ENCODE measurements at places on chromosomes 6 and 20.

DNA sequence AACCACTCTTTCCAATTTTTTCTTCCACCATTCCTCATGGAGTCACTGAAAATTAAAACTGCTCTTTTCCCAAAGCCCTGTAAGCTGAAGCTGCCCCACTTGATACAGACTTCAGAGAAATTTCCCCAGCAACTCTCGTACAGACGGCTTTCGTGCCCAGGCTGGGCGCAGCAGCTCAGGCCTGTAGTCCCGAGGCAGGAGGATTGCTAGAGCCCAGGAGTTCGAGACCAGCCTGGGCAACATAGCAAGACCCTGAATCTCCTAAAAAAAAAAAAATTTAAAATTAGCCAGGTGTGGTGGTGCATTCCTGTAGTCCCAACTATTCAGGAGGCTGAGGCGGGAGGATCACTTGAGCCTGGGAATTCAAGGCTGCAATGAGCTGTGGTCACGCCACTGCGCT, 6.6 kb downstream of the PPDPF start:
- DNase-seq, result no peak

- no peak for DNase-seq
These were observed 78.3 kb downstream of the TRAM2 start for GRCh38 chr6:52498538-52499017.

DNA sequence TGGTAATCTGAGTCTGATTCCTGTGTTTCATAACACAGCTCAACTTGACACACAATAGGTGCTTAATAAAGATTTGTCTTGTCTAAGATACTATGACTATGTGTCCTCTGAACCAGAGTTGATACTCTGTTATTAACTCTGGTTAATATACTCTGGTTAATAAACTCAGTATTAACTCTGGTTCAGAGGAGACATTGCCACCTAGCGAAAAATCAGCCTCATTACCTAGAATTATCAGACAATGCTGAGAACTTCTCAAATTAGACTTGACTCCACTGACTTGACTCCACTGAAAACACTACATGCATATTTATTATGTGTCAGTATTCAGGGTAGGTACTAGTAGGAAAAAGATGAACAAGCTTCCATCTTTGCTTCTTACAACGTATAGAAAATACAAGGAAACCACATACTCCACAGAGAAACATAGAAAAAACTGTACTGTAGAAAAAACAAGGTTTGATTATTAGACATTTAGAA, 73.9 kb downstream of the AHI1 start:
- no peak for DNase-seq

GRCh38 chr6:91708534-91708933, 1121.7 kb upstream of the MAP3K7 start:
- no peak for DNase-seq

DNA sequence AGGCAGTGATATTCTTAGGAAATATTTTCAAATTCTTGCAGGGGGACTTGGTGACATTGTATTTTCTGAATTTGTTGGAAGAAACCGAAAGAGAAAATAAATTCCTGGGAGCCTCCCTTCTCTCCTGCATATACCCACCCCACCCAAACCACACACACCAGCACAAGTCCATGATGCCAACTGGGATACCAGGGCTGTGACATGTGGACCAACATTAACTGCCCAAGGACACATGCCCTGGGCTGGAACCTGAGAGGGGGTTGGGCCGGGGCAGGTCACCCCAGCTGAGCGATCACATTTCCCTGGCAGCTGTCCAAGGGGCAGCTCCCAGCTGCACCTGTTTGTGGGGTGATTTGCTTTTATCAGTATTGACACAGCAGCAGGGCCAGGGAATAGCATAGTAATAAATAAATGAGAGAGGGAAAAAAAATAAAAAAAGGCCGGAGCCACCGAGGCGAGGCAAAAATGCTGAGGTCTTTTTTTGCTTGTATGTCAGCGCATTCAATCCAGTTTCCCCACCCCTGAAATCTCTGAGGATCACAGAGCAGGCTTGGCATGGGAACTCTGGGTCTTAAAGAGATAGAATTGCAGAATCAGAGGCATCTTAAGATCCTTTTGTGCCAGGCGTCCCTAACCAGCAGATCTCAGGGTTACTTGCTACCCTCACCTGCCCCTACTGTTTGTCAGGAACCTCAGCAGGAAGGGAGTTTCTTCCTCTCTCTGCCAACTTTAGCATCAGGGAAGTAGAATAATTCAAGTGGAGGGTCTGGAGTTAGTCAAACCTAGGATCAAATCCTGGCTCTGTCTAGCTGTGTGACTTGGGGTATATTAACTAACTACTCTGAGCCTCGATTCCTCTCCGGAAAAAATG, 66.5 kb upstream of the PIM1 start:
- peak; percentile 53 for DNase-seq

GRCh38 chr20:48094196-48094749, 309.0 kb upstream of the SULF2 start:
- no peak for DNase-seq

DNA sequence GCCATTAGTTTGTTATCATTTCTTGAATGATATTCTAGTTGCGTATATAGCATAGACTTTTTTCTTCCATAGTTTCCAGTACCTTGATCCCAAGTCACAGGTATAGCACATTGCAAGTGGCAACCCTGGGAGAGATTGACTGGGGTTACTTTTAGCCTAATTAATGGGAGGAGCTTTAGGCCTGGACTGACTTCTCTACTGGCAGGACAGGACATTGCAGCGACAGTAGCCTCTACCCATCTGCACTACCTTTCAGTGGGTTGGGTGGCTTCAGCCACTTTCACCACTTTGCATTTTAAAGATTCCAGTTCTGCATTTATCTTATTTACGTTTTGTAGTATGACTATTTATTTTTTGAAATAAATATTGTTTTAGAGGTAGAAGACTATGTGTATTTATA, 320.3 kb downstream of the RIMS1 start:
- no peak for DNase-seq

- no peak for DNase-seq
These were observed 559 bp downstream of the APMAP start for GRCh38 chr20:24991897-24992486.

- DNase-seq, result no peak
These were observed 2.8 kb downstream of the SNRPB2 start for GRCh38 chr20:16732506-16733152.

DNA sequence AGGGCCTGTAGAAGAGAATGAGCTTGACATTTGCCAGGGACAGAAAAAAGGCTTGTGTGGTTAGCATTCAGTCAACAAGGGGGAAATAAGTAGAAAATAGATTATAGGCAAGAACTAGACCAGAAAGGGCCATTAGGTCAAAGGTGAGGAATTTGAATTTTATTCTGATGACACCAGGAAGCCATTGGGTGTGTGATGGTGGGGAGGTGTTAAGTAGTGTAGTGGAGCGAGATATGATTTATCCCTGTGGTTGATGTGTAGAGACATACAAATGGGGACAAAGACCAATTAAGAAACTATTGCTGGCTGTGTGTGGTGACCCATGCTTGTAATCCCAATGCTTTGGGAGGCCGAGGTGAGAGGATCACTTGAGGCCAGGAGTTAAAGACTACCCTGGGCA, 11.0 kb downstream of the DSTN start:
- DNase-seq, result no peak

DNA sequence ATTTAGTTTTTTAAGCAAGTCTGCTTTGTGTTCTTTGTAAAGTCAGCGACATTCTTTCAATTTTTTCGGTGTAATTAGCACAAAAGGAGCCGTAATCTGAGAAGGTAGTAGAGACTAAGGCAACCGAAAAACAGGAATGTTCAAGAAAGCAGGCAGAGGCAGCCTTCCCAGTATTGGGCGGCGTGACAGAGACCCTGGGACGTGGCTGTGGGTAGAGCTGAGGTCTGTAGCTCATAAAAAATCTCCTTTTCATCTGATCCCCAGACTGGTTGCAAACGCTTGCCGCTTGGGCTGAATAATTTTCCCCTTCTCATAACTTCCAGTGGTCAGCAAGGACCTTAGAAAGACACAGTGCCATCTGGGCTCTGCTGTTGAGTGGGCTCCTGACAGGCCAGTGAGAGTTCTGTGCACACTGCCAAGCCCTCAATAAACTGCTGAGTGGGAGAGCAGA, 30.8 kb downstream of the GNAS start:
- no peak for DNase-seq

- no peak for DNase-seq
These were observed 286.2 kb upstream of the QKI start for GRCh38 chr6:163128324-163128723.

- no peak for DNase-seq
These were observed 65.4 kb downstream of the RWDD2A start for GRCh38 chr6:83258517-83258916.

DNA sequence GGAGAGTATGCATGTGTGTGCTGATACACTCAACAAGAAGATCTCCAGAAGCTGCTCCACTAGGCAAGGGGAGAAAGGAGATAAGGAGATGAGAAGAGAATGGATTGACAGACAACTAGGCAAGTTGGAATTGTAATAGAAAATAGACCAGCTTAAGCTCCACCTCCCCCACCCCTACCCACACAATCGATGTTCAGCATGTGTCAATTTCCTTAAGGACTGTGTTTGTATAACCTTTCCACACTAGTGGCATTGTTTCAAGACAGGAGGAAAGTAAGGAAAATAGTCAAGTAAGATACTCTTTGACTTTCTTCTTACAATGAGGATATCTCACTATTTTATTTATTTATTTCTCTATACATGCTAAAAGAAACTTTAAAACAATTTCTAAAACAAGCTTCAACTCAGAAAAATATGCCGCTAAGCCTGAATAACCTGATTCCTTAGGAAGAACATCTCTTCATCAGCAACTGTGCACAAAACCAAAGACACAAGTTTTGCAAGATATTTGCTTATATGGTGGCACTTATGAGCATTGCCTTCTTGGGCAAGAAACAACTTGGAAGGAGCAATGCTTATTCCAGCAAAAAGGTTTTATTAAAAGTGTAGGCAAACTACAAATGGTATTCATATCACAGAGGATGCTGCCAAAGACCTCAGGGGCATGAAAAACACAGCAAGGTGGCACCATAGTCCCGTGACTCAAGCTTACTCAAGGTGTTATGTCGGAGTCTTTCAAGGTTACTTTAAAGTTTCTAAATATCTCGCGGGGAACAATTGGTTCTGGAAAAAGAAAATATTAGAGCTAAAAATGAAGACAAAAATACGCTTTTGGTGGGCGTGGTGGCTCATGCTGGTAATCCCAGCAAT, 249.1 kb downstream of the COL12A1 start:
- DNase-seq, result no peak

GRCh38 chr20:56517211-56517610, 7.3 kb upstream of the FAM209A start:
- peak; percentile 7 for DNase-seq

GRCh38 chr6:136723780-136724179, 68.5 kb downstream of the MAP3K5 start:
- DNase-seq, result no peak

GRCh38 chr6:10736731-10737130, 10.9 kb upstream of the TMEM14B start:
- DNase-seq, result no peak

DNA sequence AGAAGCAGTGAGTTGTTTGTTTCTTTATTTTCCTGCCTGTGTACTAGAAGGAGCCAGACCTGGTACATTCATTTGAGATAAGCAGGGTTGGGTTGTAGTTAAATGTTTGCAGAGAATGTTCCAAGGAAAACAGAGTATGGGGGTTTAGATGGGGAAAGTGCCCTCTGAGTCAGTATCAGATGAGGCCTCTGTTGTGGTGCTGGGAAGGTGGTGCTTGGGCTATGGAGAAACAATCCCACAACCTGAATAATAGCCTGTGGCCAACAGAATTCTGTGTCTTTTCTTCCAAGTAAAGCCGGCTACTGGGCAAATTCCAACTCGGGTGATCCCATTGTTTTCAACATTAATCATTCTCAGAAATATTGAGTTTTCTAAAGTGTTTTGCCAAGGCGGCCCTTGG, 109.3 kb downstream of the RNF144B start:
- no peak for DNase-seq

GRCh38 chr6:30136570-30137286, 788 bp downstream of the TRIM40 start:
- no peak for DNase-seq

GRCh38 chr6:51299621-51300380, 481.1 kb downstream of the TFAP2B start:
- DNase-seq, result no peak

DNA sequence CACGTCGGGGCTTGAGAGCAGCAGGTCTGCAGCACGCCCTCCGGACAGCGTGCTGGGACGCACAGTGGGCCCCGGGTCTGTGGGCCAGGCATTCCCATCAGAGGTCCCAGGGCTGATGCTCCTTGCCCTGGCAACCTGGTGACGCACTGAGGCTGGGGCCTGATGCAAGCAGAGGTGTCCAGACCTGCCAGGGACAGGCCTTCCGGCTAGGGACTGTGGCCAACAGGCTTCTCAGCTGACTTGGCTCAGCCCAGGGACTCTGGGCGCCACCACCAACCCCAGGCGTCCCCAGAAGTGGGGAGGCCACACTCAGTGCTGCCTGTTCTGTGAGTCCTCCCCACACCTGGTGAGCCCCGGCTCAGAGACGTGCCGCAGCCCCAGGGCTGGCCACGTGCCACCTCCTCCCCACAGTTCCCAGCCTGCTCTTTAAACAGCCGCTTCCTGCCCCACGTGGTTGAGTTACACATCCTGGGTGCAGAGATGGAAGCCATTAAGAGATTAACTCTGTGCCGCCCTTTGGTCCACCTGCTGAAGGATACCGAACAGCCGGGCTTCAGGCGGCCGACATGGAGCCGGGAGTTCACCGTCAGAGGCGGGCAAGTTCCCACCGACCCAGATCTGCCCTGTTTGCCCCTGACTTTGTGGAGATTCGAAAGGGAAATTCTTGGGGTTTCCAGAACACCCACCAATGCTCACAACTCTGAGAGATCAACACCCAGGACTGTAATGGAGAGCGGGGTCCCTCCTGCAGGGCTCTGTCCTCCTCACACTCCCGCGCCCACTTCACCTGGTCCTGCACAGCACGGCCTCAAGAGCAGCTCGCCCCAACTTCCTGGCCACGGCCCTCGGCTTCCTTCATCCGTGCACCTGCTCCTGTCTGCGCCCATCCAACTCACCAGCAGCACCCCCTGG, 37.6 kb upstream of the ZBP1 start:
- no peak for DNase-seq

GRCh38 chr6:168120390-168121302, 41.6 kb upstream of the FRMD1 start:
- no peak for DNase-seq

DNA sequence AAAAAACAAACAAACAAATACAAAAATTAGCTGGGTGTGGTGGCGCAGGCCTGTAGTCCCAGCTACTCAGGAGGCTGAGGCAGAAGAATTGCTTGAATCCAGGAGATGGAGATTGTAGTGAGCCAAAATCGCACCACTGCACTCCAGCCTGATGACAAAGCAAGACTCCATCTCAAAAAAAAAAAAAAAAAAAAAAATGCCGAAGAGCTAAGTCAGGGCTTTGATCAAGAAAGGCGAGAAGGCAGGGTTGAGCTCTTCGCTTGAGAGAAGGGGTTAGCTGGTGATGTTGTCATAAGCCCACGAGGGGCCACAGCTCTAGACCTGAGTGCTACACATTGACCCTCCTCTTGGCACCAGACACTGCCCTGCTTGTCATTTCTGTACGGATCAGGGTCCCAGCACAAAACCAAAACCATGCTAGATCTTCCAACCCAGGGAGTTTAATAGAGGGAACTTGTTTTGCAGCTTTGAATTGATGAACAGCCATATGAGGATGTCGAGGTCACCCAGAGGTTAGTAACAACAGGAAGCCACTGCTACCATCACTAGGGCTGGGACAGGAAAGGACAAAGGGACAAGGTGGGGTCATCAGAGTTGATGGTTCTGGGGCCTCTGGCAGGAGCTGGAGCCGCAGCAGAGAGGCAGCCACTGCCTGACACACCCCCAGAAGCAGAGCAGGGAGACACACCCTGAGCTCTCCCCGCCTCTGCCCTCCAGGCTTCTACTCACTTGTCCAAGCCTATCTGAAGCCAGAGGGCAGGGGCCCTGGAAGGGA, 122.7 kb downstream of the SNX5 start:
- DNase-seq, result no peak

Data from globus pallidus (tissue), 1 donor.